ENCODE measurements at places on chromosomes 6 and 20. TPM values are rescaled to one million over a fixed set of nuclear protein-coding genes. Genes with fewer than 3 reads are reported as not detected.

The ADAT2 gene
- 23.6 TPM for total RNA-seq

DNA sequence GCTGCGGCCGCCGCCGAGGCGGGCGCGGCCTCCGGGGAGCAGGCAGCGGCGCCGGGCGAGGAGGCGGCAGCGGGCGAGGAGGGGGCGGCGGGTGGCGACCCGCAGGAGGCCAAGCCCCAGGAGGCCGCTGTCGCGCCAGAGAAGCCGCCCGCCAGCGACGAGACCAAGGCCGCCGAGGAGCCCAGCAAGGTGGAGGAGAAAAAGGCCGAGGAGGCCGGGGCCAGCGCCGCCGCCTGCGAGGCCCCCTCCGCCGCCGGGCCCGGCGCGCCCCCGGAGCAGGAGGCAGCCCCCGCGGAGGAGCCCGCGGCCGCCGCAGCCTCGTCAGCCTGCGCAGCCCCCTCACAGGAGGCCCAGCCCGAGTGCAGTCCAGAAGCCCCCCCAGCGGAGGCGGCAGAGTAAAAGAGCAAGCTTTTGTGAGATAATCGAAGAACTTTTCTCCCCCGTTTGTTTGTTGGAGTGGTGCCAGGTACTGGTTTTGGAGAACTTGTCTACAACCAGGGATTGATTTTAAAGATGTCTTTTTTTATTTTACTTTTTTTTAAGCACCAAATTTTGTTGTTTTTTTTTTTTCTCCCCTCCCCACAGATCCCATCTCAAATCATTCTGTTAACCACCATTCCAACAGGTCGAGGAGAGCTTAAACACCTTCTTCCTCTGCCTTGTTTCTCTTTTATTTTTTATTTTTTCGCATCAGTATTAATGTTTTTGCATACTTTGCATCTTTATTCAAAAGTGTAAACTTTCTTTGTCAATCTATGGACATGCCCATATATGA is 3.2 kb downstream of the MARCKS start:
- H3K36me3 ChIP-seq, result no peaks in the 10 kb centered on the region
- H3K27ac ChIP-seq, result no peak overlapping the region
- H3K27me3 ChIP-seq, result peaks cover 27% of the 10 kb centered on the region
- no peak for DNase-seq

- no peaks in the 10 kb centered on the region for H3K4me1 ChIP-seq
- no peak for DNase-seq
- H3K36me3 ChIP-seq, result no peaks in the 10 kb centered on the region
- H3K27me3 ChIP-seq, result no peaks in the 10 kb centered on the region
These were observed 276.8 kb downstream of the TENT5A start for GRCh38 chr6:81475646-81476045.

DNA sequence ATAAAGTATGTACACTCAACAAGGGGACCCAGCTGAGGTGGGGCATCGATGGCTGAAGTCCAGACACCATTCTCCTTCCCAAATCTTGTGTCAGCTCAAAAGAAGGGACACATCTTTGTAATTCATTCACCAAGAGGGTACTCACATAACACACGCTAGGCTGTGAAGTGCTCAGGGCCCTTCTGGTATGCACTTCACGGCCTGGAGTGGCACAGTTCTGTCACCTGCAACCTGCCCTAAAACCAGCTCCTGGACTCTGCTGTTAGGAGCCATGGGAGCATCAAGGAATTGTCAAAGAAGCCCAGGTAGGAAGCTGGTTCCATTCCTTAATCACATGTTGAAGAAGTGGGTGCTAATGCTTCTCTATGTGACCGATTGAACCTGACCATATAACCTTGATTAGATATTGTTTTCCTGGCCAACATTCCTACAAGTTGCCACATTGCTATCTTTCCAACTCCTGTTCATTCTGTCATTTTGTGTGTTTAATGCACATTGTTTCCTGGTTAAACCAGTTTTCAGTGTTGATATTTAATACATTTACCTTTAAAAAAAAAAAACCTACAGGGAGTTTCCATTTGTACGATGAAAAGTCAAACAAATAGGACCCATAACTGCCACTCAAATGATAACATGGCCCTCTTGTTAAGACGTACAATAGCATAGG is 127.3 kb downstream of the TNFRSF21 start:
- H3K4me3 ChIP-seq, result no peak overlapping the region
- no peaks in the 10 kb centered on the region for H3K4me1 ChIP-seq
- no peak overlapping the region for H3K27ac ChIP-seq

The KIAA0408 gene
- 2.7 TPM for total RNA-seq

DNA sequence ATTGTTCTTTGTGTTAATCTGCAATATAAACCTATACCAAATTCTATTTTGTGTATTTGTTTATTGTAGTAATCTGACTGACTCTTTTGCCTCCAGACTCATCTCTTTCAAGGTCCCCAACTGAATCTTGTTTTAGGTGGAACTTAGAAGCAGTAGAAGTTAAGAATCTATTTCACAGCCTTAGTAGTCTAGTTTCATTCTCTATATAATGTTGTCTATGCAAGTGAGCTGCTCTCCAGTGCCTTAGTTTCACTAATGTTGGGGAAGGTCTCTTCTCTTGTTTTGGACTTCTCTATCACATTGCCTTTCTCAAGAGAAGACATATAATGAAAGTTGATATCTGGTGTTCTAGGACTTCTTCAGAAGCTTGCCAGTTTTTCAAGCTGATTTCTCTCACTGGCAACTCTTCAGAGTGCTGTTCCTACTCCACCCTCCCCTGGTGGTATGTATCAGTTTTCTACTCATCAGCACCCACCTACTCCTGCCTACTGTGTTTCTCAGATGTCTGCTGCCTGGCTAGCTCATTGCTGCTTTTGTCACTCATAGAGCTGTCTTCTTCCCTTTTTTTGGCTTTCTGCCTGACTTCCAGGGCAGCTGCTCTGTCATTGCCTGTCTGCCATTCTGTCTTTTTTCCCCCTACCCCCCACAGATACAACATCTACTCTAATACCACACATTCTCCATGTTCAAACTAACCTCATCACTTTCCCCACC is 82.1 kb downstream of the PTPRA start:
- no peak overlapping the region for H3K4me3 ChIP-seq
- H3K27me3 ChIP-seq, result no peaks in the 10 kb centered on the region
- peaks cover 23% of the 10 kb centered on the region for H3K4me1 ChIP-seq
- H3K36me3 ChIP-seq, result peaks cover 38% of the 10 kb centered on the region
- peak; percentile 20 for DNase-seq

The KCNG1 gene
- total RNA-seq, result 2.5 TPM
